ENCODE measurements at places on chromosomes 11 and 22.

- no peak for DNase-seq
Measured at GRCh38 chr22:25420925-25421904, 143.3 kb upstream of the GRK3 start.

GRCh38 chr11:10931761-10932670 lies 74.2 kb upstream of the ZBED5 start:
- no peak for DNase-seq

GRCh38 chr11:34316347-34317035 lies 41.3 kb downstream of the ABTB2 start:
- DNase-seq, result no peak

DNA sequence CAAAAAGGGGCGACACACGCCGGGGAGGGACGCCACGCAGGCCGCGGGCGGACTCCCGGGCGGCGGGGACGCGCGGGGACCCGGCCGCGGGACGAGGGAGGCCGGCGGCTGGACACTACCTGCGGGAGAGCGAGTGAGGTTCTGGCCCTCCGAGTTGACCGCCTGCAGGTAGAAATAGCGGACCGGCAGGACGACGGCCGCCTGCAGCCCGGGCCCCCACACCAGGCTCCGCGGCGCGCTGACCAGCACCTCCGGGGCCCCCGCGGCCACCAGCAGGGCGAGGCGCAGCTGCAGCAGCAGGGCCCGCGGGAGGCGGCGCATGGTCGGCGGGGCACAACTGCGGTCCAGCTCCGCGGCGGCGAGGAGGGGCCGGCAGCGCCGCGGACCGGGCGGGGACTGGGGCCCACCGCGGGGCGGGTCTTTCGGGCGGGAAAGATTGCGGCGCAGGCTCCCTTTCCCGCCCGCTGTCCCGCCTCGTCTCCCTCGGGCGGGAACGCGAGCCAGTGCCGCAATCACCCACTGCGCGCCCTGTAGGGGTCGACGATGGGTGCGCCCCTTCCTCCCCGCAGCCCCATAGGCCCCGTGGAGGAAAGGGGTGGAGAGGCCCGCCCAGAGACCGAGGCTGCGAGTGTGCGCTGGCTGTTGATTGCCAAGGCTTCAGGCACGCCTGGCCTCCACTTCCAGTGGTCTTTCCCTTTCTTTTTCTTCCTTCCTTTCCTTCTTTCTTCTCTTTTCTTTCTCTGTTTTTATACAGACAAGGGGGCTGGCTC lies at the start of gene POGLUT3:
POGLUT3 (minus strand) TSS at position 339 of the 770 bp plus-strand sequence; CDS start at position 321, 18 bp downstream.
- no peak for DNase-seq

DNA sequence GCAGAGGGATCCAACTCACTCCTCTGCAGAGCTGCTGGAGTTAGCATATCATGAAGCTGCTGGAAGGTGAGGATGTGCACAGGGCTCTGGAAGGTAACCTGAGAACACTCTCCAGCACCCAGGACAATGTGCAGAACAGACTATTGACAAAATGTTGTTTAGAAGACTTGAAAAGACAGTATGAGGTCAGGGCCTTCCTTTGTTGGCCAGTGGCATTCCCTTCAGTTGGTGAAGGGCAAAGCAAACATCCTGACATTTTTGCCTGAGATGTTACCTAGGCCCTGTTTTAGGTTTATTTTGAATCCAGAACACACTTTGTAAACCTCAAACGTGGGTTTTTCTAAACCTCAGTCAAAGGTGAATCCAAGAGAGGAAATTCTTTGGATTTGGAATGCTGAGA lies 67.8 kb downstream of the DEPDC5 start:
- no peak for DNase-seq

Measured in HCT116 (cell line).